ENCODE measurements at places on chromosomes 11 and 22.

DNA sequence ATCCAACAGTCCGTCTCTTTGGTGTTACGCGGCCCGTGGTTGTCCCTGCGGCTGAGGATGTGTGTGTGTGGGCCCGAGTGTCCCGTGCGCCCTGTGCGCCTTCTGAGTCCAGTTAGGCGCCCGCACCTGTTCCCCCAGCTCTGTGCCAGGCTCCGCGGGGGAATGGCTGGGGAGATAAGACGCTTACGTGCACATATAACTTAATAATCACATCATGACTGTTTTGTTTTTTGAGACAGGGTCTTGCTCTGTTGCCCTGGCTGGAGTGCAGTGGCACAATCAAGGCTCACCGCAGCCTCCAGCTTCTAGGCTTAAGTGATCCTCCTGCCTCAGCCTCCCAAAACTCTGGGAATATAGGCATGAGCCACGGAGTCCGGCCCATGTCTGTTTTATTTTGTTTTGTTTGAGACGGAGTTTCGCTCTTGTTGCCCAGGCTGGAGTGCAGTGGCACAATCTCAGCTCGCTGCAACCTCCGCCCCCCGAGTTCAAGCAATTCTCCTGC lies 817 bp downstream of the ARL2 start:
- DNase-seq = no peak

- DNase-seq = no peak
Measured at GRCh38 chr11:101765932-101766331, 148.9 kb upstream of the CEP126 start.

- DNase-seq = no peak
Measured at GRCh38 chr11:13965337-13965736, 2.8 kb downstream of the SPON1 start.

GRCh38 chr11:115930886-115931547 lies 426.8 kb upstream of the CADM1 start:
- DNase-seq = peak; percentile 5

DNA sequence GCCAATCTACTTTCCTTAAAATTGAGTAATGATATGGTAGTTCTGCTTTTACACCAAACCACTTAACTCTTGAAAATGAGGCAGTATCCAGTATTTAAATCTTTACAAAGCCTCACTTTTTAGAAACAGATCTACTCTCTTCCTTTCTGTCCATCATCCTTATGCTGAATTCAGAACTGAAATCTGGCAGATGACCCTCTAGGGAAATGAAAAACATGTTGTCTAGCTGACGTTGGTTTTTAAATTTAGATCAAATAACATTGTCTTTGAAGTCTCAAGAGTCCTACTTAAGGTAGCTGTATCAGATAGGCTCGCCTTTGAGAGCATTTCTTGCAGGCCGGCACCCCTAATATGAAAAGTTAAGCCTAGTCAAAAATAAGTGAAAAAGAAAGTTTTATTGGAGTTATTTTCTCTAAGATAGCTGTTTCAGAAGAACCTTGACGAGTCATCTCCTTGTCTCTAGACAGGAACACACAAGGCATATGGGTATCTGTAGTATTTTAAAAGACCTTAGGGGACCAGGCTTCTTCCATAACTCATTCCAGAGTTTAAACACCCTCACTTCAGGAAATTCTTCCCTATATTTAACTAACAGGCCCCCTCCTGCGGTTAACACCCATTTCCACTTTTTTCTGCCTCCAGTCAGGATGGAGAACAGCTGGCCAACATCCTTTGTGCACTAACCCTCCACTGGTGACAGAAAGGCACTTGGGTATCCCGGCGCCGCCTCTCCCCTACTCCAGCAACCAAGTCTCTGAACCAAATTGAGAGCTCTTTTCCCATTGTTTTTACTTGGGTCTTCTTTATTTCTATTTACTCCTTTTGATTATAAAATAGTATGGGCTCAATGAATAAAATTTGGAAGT lies 81.2 kb downstream of the WNT11 start:
- DNase-seq = no peak

GRCh38 chr11:77392842-77393241 lies 81.1 kb downstream of the PAK1 start:
- DNase-seq = no peak

- no peak for DNase-seq
Measured at GRCh38 chr11:65558002-65558929, at the start of gene LTBP3. Gene LTBP3 (minus strand): TSS chr11:65558359. CDS start chr11:65557959, 400 bp downstream.

- peak; percentile 53 for DNase-seq
Measured at GRCh38 chr11:48081151-48082010, 101.0 kb downstream of the PTPRJ start.

- DNase-seq = no peak
Measured at GRCh38 chr22:38436629-38437395, 18.2 kb downstream of the KCNJ4 start.

- DNase-seq = no peak
Measured at GRCh38 chr11:10785146-10785474, 23.6 kb downstream of the EIF4G2 start.

DNA sequence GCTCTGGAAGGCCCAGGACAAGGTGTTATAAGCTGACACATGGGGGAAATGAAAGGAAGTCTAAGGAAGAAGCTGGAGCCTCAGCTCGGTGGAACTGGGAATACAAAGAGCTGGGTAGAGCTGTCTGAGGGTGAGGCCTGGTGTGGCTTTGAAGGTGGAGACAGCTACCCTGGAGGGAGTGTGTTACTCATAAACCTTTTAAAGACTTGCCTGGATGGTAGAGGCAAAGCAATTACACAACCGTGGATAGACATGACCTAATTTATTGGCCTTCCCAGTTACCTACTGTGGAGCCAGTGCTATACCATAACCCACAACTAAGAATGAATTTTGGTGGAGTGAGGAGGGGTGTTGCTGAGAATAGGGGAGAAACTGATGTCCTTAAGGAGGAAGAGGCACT lies 22.6 kb downstream of the EXPH5 start:
- DNase-seq = no peak

GRCh38 chr11:70872955-70873735 lies 379.2 kb downstream of the SHANK2 start:
- DNase-seq = no peak

DNA sequence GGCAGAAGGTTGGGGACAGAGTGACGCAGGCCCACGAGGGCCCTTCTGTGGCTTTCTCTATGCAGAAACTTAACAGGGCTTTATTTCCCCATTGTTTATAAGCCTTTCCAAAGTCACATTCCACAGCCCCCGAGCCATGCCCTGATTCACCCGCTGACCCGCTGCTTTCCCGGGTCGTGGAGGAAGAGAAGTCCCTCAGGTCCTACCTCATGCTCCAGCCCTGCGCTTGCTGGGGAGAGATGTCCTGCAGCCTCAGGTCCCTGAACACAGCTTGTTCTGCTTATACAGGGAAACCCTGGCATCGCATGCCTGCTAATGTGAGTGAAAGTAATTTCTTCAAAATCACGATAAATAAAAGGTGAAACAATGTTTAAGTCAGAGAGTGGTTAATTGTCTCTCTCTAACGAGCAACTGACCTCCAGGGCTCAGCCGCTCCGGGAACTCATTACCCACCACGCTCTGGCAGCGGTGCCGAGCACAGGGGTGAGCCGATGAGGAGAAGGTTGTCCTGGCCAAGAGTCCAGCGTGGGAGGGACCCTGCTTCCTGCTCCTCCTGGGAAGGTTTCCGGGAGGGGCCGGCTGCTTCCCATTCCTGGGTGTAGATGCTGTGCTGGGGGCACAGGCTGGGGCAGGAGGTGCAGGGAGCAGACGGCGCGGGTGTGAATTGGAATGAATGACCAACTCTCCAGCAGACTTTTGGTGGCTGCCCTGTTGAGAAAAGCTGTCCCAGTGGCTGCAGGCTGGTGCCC lies 595.2 kb downstream of the BRD1 start:
- no peak for DNase-seq

- peak; percentile 47 for DNase-seq
Measured at GRCh38 chr11:46120346-46121300, 631 bp downstream of the PHF21A start.

DNA sequence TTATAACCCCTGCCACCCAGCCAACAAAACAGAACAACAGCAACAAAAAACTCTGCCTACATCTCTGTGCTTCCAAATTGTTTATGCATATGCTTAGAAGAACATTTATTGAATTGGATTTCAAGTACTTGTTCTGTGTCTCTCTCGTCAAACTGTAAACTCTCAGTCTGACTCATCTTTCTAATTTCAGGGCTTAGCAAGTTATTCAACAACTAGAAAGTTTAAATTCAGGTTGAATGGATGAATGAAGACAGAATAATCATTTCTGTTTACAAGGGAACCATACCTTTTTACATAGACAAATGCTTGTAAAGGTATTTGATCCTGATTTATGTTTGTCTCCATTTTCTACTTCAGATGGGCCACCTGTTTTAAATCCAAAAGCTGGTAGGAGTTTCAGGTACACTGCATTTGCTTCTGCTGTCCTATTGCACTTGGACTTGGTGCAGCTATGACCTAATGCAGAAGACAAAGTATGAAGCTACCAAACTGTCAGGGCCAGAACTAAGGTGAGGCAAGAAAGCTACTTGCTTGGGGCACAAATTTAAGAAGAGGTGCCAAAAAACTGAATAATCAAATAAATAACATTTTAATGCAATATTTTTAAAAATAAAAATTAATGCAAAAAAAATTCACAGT lies 1.6 kb upstream of the FBXO3 start:
- no peak for DNase-seq

DNA sequence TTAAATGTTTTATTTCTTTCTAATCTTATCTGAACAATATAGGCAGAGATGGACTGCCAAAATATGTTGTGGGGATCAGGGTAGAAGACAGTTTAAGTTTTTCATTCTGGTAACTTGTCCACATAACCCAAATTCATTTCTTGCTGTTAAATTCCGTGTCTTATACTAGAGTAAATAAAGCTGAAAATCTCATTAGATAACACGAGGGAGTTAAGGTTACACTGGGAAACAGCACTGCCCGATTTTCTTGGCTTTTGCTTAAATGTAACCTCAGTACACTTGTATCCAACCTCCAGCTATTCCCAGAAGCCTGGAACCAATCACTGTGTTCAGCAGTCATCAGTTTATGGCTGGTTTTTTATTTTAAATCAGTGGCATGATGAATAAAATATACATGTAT lies 48.2 kb downstream of the MICAL3 start:
- no peak for DNase-seq

DNA sequence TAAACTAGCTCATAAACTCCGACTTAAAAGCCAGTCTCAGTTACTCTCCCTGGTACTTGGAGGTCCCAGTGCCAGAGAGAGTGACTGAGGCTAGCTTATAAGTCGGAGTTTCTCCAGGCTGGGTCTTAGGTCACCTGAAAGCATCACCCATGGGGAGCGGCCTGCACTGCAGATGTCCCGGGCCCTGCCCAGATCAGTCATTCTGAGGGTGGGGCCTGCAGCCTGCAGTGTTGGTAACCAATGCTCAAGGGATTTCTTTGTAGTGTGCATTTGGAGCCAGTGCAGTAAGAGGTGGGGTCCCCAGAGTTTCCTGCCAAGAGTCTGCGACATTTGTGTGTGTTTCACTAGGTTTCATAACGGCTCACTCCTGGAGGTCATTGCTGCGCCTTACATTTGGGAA lies 14.8 kb downstream of the TAB1 start:
- no peak for DNase-seq

DNA sequence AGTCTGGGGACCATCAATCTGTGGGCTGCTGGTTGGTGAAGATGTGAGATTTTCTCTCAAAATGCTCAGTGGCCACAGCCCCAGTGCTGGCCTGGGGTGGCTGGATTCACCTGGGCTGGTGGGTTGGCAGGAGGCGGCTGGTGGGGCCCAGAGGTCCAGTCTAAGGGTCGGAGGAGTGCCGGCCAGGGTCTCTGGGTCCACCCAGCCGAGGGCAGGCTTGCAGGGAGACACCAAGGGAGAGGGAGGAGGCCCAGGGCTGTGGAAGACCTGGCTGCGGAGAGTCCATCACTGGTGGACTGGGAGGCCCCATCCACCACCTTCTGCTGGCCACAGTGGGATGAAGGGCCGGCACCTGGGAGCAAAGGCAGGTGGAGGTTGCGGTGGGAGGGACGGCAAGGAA lies 582 bp upstream of the SHANK3 start:
- DNase-seq = no peak

- no peak for DNase-seq
Measured at GRCh38 chr11:91421641-91422040, 803.0 kb upstream of the FAT3 start.

DNA sequence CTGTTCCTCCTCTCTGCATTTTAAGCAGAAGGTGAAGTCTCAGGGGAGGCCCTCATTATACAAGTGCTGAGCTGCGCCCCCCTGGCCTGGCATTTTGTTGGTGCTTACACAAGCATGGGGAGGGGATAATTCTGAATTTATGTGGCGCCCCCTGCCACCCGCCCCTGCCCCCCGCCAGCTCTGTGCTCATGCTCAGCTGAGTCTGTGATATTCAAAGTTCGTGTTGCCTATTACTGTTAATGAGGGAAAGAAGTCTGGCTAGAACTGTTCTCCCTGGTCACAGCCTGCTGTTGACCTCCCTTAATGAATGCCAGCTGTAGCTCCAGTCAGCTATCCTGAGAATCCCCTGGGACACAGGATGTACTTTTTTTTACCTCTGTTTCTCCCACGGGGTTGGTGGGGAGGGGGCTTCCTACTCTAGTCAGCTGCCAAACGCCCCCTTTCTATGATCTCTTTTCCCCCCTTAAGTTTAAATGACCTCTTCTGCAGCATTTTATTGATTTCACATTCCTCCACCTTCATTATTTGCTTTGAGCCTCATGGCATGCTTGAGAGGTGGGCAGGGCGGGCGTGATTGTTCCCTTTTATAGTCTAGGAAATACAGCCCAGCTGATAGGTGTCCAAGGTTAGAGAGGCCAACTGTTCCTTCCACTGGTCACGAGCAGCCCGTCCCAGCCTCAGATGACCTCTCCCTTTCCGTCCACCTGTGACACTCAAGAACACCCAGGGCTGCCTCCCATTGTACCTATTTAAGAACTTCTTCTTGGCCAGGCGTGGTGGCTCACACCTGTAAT lies 12.2 kb downstream of the USP2 start:
- no peak for DNase-seq

DNA sequence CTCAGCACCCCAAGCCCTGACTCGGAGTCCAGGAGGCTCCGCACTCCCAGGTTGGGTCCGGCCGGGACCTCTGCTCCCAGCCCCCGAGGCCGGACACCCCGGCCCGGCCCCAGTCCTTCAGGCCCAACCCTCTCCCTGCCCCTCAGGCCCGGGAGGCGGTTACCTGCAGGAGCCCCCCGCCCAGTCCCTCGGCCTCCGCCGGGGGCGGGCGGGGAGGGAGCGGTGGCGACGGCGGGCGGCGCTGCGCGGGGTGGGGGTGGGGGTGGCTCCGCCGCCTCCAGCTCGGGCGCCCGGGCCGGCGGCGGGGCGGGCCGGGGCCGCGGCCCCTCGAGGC lies 310 bp downstream of the TCF20 start:
- no peak for DNase-seq

DNA sequence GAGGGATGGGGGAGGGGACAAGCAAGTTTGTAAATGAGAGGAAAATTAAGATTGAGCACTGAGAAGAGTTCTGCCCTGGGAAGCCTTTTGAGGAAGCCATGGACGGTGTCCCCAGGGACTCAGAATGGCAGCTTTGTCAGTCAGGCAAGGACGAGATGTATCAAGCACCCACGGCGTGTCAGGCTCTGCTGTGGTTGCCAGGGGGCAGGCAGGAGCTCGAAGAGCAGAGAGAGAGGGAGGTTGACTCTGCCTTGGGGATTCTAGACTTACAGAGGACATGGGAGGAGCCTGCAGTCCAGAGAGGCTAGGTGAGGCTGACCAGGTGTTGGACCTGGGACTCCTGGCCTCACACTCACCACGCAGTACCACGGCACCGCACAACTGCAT lies 29.1 kb upstream of the SYT7 start:
- DNase-seq = no peak

- DNase-seq = no peak
Measured at GRCh38 chr11:121651257-121651605, 198.5 kb upstream of the SORL1-AS1 start.

- DNase-seq = peak; percentile 77
Measured at GRCh38 chr11:67288452-67289225, 464 bp upstream of the ANKRD13D start.

All from kidney capillary endothelial cell (primary cell).